ENCODE measurements at places on chromosomes 4 and X. TPM values are rescaled to one million over a fixed set of nuclear protein-coding genes. Genes with fewer than 3 reads are reported as not detected.

The FAM47E gene
- total RNA-seq, result 3.0 TPM

The VCX gene
- not detected for total RNA-seq

The PAGE2B gene
- not detected for total RNA-seq

The C4orf51 gene
- total RNA-seq, result not detected

The TGIF2LX gene
- not detected for total RNA-seq

The TMPRSS11F gene
- not detected for total RNA-seq

The UGT2B15 gene
- not detected for total RNA-seq

The UGDH gene
- total RNA-seq, result 11.5 TPM

The S100G gene
- not detected for total RNA-seq

The POU3F4 gene
- not detected for total RNA-seq

The IL13RA2 gene
- not detected for total RNA-seq

- DNase-seq, result no peak
Observed at GRCh38 chr4:123379392-123379791, 17.2 kb upstream of the SPRY1 start.

- no peak for DNase-seq
Observed at GRCh38 chr4:157040405-157040804, 35.5 kb upstream of the GLRB start.

- no peak for DNase-seq
Observed at GRCh38 chrX:118464501-118464900, 31.1 kb upstream of the DOCK11 start.

GRCh38 chr4:122458625-122459024 lies 2.1 kb upstream of the IL2 start:
- no peak for DNase-seq

DNA sequence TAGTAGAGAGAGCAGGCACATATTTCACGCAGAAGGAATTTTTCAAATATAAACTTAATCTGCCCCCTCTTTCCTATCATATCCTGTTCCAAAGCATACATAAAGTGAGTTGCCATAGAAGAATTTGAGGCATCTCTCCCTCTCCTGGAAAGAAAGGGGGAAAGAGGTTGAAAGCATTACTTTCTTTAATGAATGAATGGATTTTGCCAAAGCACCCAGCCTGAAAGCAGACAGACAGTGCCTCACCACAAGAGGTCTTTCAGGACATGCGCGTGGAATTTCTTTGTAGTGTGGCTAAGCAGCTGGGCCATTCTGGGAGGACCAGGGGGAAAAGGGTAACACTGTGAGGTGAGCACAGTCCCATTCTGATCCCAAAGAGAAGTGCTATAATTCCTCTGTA lies 651.4 kb downstream of the IQCM start:
- DNase-seq, result no peak

- no peak for DNase-seq
Observed at GRCh38 chr4:183295711-183296110, 24.4 kb downstream of the CLDN22 start.

GRCh38 chr4:56129431-56129861 lies 180.7 kb downstream of the CEP135 start:
- DNase-seq, result no peak

DNA sequence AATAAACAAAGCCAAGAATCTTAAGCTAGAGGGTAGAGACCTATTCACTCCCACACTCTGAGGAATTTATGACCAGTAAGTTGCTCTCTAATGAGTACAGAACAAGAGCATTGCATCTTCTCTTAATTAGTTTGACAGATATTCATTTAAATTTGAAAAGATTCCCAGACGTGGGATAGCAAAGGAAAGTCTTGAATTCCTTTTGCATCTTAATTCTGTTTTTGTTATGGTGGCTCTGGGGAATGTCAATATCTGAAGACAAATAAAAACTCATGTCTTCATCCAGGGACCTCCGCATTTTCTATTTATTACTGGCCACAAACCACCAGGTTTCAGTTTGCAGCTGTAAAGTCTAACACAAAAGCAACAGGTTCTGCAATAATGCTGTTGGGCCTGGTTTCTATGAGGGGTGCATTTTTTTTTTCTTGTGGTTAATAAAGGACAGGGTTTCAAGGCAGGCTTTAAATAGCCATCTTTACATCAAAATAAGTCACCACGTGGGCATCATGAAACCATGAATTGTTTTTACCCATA lies 172.3 kb downstream of the SHROOM3 start:
- DNase-seq, result no peak

- no peak for DNase-seq
Observed at GRCh38 chr4:6942238-6942800, 32.7 kb downstream of the TBC1D14 start.

- DNase-seq, result no peak
Observed at GRCh38 chr4:138898282-138898681, 117.3 kb upstream of the NOCT start.

DNA sequence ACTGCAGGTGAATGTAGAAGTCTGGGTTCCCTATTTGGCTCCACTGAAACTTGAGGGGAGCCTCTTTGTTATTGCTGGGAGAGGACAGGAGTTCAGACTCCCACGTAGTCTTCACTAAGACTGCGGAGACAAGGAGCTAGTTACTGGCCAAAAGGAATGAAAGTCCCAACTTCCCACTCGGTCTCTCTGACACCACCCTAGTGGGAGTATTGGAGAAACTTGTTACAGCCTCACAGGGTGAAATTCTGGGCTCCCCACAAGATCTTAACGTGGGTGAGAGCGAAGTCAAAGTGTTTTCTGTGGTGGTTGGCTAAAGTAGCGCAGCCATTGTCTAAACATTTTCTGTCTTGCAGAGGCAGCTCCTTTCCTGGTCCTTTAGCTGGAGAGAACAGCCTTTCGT lies 13.5 kb downstream of the MYOZ2 start:
- no peak for DNase-seq

- no peak for DNase-seq
Observed at GRCh38 chr4:3226944-3227343, 22.0 kb upstream of the MSANTD1 start.

GRCh38 chr4:2671267-2671895 lies 84.8 kb downstream of the TNIP2 start:
- DNase-seq, result no peak

DNA sequence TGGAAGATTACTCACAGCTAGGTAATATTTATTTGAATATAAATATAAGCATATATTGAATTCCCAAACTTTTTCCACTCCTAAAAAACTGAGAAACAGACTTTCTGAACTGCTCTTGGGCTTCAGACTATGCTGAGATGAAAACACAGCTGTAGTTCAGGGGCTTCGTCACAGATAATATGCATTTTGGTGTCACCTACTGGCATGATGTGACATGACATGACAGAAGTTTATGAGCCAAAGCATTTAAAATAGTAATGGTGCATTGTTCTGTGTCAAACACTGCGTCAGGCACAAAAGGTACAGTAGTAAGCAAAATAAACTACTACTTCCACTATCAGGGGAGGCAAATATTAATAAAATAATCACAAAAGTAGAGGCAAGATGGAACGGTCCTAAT lies 171.3 kb downstream of the BTC start:
- no peak for DNase-seq

- DNase-seq, result no peak
Observed at GRCh38 chrX:135520022-135520552, 373 bp upstream of the INTS6L start.

DNA sequence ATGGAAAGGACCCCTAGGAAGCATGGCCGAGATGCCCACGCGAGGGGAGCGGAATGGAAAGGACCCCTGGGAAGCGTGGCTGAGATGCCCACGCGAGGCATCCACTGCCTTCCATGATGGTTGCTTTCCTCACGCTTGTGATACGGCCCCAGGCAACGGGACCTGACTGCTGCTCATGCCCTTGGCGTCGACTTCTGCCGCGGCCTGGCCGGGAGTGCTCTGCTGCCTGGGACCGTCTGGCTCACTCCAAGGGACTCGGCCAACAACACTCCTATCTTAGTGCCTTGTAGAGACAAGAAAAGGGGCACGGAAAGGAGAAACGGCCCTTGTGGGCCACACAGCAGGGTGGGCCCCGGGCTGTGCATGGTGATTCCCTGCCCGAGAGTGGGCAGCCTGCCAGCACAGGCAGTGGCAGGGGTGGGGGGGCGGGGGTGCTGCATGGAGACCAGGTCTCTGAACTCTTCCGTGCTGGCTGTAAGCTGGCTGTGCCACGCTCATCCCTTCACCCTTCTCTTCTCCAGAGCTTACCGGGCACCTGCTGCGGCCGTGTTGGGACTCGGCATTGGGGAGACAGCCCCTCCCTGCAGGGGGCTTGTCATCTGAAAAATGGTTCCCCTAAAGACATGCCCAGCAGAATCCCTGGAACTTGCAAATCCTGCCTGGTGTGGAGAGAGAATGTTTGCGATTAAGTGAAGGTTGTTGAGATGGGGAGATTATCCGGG lies 38.6 kb upstream of the HMX1 start:
- no peak for DNase-seq

DNA sequence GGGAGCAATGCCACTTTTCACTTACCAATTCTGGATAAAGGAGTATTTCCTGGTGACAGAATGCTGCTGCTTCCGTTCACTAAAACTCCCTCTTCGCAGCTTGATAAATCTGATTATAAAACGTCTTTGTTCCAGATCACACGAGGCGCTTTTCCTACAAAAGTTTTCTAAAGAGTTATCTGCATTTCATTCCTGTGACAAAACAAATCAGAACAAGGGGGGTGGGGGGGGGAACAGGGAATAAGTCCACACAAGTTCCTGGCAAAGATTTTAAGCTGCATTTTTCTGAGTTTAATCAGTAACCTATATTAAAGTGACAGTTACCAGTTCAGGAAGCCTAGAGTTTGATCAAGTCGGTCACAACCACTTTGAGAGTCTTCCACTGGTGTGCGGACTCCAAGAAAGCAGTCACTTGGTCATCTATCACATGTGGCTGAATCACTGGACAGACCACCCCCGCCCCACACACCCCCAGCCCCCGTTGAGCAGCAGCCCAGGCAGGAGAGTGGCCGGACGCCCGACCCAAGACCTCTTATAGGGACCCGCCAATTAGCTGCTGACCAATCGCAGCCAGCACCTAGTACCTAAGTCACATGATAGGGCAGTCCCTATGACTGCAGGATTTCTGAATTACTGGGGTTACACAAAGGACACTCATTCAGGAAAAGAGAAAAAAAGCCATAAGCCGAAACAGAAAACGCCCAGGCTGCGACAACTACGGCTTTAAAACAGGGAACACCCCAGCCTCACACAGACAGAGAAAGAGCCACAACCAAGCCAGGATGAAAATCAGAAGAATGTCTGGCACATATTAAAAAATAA lies 569.3 kb upstream of the DIPK2B start:
- peak; percentile 33 for DNase-seq

GRCh38 chr4:86910820-86911684 lies 18.8 kb upstream of the C4orf36 start:
- DNase-seq, result no peak

DNA sequence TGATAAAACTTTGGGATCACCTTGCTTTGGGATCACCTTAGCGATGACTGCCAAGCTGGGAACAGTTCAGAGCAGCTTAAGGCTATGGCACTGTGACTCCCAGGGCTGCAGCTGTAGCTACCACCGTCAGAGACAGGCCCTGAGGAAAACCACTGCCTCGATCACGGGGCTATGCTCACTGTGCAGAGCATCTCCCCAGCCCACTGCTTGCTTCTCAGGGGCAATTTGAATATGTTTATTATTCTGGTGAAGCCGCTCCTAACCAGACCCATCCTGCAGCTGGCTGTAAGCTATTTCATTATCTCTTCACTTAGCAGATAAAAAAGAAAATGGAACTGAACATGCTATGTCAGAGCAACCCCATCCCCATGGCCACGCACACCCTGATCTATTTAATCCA lies 328.5 kb downstream of the EVC2 start:
- DNase-seq, result no peak

GRCh38 chr4:117692538-117692937 lies 341.7 kb upstream of the NDST3 start:
- DNase-seq, result no peak

- no peak for DNase-seq
Observed at GRCh38 chr4:152360045-152360410, 175.9 kb downstream of the FBXW7 start.

DNA sequence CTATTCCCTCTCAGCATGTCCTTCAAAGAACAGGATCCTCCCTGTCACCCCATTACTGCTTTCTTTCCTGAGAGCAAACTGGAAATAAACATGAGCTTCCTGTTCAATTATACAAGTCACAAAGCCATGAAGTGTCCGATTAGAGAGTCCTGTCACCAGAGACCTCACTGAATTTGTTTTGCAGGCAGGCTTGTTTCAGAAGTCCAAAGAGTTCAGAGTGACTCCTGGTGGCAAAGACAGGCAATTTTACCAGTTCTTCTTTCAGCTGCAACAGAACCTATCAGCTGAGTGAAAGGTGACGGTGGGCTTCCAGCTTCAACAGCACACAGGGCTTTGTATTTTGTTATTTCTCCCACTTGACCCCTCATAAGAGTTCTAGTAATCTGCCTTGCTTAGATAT lies 6.4 kb downstream of the ELK1 start:
- DNase-seq, result no peak

Measured in left ventricle myocardium inferior (tissue), 1 donor.